ENCODE measurements at places on chromosomes 16 and 17.

- peak; percentile 11 for DNase-seq
These were observed 39.3 kb downstream of the IL21R start for GRCh38 chr16:27441276-27441675.

DNA sequence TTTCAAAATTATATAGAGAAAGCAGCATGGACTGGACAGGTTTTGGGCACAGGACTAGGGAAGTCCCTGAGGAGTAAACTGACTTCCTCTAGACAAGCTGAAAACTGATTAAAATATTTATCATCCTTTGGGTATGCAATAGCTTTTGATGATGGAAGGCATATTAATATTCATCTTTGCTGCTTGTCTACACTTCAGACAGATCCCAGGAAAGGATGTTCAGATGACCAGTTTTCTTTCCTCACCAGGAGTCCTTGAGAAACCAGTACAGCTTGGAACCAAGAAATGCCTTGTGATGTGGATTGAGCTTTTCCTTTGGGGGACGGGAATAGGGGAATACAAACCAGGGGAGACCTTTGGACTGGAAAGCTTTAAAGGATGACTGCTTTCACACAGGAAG, 195.5 kb downstream of the FTO start:
- no peak for DNase-seq

DNA sequence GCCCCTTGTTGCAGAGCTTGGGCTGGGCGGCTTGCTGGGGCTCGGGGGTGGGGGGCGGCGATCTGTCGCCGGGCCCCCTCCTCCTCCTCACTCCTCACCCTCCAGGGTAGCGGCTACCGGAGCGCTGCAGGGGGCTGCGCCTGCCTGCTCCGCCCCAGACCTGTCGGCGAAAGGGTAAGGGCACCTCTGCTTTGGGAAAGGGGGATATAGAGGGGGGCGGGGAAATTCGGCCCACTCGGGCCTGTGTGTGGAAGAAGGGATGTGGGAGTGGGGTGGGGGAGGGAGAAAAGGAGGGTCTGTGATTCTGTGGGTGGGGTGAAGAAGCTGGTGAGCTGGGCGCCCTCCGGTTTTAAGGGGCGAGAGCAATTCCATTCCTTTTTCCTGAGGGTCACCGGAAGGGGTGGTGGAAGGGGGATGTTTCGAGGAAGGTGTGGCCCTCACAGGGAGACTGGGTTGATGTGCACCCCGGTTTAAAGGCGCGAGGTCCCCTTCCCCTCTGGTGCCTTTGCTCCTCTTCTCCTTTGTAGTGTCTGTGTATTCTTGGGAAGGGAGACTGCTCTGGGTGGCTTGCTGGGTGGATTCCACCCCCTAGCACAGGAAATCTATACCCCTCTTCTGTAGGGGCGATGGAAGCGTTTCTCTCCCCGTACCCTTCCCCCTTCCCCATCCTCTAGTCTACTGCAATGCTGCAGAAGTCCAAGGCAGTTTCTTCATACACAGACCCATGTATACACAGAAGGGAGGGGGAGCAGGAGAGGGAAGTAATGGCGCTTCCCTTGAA, 878 bp downstream of the TAOK1 start:
- DNase-seq: no peak

DNA sequence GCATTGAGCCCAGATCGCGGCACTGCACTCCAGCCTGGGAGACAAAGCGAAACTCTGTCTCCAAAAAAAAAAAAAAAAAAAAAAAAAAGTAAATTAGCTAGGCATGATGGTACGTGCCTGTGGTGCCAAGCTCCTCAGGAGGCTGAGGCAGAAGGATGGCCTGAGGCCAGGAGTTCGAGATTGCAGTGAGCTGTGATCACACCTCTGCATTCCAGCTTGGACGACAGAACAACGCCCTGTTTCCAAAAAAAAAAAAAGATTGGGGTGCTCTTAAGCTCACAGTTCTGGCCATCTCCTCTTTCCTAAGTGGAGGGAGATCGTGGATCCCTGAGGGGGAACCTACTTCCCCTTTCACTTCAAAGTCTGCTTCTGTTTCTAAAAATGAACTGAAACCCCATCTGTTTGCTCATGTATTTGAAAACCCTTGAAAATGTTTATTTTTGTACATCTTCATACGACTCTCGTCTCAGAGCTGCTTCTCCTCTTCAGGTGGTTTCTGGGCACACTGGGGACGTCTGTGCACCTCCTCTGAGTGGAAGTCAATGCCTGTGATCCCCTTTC, 138.8 kb downstream of the PRKCA start:
- no peak for DNase-seq

GRCh38 chr17:66767154-66767933, 67.6 kb upstream of the CACNG5 start:
- peak; percentile 9 for DNase-seq

DNA sequence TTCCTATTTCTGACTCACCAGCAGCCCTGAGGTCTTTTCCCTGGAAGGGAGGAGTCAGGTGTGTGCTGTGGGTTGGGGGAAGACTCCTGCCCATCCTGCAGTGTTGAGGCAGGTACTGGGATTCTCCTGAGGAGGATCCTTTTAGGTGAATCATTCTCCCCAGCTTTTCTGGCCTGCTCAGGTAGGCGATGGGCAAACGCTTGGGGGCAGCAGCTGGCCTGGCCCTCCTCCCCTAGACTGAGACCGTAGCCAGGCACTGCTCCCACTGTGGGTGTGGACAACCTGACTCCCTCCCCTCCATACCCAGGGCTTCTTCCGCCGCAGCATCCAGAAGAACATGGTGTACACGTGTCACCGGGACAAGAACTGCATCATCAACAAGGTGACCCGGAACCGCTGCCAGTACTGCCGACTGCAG, 15.1 kb downstream of the GJD3 start:
- DNase-seq: peak; percentile 91

GRCh38 chr17:20234276-20234675, 225.1 kb downstream of the SPECC1 start:
- DNase-seq: no peak

- DNase-seq: peak; percentile 94
These were observed 765 bp downstream of the MYO18A start for GRCh38 chr17:29179232-29180033.

DNA sequence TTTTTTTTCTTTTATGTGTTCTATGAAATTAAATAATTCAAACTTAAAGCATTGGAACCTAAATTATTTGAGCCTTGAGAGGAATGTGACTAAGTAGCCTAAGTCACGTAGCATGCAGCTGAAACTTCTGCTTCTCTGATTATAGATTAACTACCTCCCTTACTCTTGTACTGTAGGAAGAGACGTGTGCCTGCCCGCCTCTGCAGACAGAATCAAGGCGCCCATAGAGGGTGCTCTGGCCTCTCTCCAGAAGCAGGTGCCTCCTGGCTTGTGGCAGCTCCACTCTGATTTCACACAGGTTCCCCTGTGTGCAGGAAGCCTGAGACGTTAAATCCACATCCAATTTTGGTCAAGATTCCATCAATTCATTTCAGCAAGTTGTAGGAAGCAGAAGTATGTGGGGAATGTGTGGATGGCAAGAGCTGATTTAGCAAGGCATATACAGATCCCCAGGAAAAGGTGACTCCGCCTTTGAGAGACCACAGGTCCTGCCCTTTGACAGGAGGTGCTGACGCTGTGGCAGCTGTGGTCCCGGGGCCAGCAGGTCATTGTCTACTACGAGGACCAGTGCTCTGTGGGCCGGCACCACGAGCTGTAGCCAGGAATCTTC, 1418.8 kb downstream of the CDH11 start:
- no peak for DNase-seq

GRCh38 chr16:73847090-73847489, 449.5 kb upstream of the PSMD7 start:
- DNase-seq: no peak

DNA sequence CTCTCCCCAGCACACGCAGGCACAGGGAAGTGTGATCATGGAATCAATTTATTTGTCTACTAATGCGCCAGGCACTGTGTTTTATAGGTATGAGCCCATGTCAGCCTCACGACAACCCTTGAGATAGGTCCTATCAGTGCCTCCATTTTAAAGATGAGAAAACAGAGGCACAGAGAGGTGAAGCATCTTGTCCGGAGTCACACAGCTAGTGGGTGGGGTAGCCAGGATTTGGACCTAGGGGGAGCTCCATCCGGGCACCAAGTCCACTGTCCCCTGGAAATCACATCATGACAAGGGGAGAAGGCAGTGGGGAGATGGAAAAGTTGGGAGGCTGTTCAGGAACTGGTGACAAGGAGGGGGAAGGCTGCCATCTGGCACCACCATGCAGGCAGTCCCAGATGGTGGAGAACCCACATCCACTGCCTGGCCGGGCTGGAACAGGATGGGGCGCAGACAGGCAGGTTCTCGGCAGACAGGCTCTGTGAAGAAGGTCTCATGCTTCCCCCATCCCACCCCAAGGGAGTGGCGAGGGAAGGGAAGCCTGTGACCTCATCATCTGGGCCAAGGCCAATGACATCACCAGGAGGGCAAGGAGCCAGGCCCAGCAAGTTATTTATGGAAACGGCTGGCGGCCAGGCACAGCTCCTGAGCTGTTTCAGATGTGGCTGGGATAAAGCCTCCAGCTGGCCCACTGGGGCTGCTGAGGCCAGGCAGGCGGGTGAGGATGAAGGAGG, 126.0 kb upstream of the SDK2 start:
- DNase-seq: peak; percentile 79

DNA sequence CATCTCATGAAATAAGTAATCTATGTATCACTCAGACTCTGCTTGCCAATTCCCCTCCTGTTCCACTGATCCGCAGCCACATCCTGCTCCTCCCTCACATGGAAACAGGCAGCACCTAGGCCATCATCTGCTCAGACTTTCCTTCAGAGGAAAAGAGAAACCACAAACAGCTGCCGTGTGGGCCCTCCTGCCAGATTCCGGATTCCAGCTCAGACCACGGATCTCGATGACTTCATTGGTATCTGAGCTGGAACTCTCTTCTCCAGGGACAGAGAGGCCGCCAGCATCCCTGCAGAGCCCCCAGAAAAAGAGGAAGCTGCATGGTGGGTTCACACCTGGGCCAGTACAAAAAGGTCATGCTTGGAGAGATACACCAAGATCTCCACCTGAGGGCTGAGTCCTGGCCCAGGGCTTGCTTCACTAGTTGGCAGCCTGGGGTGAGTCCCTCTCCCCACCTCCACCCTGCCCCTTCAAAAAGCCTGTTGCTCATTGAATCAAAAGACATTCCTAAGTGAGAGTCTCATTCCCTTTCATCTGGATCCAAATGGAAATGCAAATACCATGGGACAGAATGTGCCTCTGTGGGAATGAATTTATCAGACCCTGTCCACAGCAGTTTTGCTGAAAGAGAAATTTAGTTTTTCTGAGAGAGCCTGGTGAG, 47.2 kb downstream of the HOXB1 start:
- peak; percentile 91 for DNase-seq

DNA sequence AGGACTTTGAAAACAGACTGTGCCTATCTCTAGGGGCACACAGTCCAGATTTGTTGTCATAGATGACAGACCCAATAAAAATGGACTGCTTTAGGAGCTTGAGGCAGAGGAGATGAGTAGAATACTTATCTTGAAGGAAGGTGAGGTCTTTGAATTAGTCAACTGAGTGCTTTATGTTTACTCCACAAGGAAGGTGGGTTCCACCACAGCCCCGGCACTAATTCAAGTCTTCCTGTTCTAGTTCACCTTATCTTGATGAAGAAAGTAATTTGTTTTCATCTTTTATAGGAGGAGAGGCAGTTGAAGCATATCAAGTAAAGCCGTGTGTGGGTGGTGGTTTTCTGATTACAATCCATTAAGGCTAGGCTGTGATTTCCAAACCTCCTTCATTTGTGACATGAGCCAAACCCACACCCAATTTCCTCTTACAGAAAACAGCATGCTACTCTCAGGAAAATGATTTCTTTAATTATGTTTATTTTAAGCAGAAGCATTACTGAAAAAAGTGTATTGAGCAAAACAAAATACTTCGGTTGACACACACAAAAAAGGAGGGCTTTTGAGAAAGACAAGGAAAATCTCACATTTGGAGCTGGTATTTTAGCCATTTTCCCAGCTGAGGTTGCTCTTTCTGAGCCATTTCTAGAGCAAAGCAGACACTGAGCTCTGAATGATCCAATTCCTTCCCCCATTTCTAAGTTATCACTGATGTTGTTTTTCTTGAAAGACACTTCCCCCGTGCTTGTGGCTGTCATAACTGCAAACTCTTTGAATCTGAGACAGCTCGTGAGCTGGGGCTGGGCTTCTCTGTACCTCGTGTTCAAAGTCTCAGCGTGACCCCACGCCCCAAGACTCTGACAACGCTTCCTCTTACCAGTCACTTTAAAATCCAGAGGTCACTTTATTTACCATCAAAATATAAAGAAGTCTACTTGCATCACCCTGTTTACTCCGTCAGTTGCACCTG, 35.4 kb downstream of the CDRT15 start:
- DNase-seq: no peak

DNA sequence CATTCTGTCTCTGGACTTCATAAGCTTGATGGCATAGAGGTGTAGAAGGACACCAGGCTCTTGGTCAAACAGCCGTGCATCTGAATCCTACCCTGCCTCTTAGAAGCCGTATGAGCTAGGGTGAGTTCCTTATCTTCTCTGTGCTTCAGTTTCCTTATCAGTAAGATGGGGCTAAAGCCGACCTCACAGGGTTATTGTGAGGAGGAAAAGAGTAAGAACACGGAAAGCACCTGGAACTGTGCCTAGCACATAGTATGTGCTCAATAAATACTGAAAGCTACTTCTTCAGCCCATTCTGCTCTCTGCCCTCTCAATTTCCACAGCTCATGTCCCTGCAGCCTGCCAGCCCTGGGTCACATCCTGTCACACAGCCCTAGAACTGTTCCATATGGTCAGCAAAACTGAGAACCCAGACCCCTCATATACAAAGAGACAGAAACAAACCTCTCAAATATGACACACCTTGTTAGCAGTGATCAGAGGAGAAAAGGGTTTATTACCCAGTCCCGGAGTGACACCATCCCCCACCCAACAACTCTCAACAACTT, 17.0 kb upstream of the UBTF start:
- no peak for DNase-seq

DNA sequence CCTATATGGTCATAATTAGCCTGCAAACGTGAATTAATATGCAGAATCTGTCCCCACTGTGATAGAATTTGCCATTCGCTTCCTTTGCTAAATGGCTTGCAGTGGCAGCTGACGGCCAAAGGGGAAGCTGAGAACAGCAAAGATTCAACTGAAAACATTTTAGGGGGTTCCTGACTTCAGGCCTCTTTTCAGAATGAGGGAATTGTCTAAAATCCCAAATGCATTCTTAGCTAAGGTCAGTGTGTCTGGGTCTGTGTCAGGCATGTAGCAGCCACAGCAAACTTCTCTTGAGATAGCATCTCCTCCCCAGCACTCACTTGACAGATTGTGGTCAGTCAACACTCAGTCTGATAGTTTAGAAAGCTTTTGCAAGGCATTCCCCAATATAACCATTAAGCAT, 701.1 kb downstream of the WWOX start:
- DNase-seq: no peak

DNA sequence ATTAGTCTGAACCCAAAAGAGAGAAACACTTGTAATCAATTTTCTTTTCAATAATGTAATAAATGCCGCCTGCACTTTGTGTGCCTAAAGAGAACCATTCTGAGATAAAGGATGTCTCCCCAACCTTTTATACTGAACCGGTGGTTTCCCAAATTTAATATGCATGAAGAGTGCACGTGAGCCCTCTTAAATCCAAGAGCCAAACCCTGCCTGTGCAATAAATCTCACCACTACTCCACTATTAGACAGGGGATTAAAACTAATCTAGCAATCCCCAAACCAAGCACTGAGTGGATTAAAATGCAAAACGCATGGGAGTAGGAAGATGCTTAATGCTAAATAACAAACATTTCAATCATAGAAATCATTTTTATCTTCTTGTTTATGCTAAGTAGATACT, 351.0 kb upstream of the PSMD7 start:
- DNase-seq: no peak

- peak; percentile 68 for DNase-seq
These were observed 23.4 kb downstream of the SLC25A10 start for GRCh38 chr17:81735264-81736102.

GRCh38 chr16:53832896-53833544, 129.1 kb downstream of the FTO start:
- DNase-seq: no peak

All from RWPE2 (cell line).